ENCODE measurements at places on chromosomes 4 and X.

DNA sequence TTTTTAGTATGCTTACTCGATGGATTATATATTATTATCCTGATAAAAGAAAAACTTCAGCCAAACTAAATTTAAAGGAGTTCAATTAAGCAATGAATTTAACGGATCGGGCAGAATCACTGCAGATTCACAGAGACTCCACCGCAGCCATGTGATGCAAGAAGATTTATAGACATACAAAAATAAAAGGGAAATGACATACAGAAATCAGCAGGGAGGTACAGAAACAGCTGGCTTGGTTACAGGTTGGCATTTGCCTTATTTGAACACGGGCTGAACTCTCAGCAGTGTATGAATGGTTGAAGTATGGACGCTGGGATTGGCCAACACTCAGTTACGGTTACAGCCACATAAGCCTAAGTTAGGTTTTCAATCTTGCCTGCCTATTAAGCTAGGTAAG lies 35.4 kb upstream of the DHRSX start:
- no peak for DNase-seq

DNA sequence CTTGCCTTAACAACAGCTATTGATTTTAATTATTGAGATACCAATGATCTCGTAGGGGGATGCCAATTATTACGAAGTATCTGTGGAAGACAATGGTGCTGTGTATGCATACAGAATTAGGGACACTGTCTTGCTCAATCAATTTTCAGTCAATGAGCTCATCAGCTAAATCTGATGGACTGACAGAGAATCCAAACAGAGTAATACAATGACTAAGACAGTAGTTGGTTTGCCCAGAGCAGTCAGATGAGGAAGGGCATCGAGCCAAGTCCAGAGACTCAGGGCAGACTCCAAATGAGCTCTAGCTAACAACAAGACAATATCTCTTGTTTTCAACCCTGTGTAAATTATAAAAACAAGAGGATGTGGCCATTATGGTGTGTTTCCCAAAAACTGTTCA lies 14.7 kb upstream of the GSX2 start:
- no peak for DNase-seq

DNA sequence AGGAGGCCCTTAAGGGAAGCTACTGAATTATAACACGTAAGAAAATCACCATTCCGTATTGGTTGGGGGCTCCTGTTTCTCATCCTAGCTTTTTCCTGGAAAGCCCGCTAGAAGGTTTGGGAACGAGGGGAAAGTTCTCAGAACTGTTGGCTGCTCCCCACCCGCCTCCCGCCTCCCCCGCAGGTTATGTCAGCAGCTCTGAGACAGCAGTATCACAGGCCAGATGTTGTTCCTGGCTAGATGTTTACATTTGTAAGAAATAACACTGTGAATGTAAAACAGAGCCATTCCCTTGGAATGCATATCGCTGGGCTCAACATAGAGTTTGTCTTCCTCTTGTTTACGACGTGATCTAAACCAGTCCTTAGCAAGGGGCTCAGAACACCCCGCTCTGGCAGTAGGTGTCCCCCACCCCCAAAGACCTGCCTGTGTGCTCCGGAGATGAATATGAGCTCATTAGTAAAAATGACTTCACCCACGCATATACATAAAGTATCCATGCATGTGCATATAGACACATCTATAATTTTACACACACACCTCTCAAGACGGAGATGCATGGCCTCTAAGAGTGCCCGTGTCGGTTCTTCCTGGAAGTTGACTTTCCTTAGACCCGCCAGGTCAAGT lies 6.9 kb upstream of the MSANTD1 start:
- no peak for DNase-seq

GRCh38 chrX:132775263-132775823 lies 183.1 kb downstream of the HS6ST2 start:
- DNase-seq, result no peak

- DNase-seq, result no peak
Measured at GRCh38 chrX:101450961-101451360, 34.3 kb upstream of the ARMCX4 start.

DNA sequence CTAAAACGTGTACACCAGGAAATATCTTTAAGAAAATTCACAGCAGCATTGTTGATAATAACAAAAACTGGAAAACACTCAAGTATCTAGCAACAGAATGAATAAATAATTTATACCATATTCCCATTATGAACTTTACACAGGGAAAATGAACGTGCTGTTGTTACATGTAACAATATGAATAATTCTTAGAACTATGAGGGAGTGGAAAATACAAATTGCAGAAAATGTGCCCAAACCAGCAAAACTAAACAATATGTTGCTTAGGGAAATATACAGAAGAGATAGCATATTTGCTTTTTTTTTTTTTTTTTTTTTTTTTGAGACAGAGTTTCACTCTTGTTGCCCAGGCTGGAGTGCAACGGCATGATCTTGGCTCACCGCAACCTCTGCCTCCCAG lies 14.8 kb upstream of the FAT1 start:
- DNase-seq, result no peak

GRCh38 chr4:58261526-58261925 lies 1151.3 kb upstream of the IGFBP7 start:
- no peak for DNase-seq

- DNase-seq, result no peak
Measured at GRCh38 chr4:152503653-152504290, 32.1 kb downstream of the FBXW7 start.

- DNase-seq, result peak; percentile 6
Measured at GRCh38 chr4:89836897-89837384, at the start of gene SNCA. Gene SNCA (minus strand): TSS chr4:89837161. CDS start chr4:89835667, 1,494 bp downstream.

GRCh38 chrX:140149761-140150160 lies 184.4 kb upstream of the CXorf66 start:
- DNase-seq, result no peak

- no peak for DNase-seq
Measured at GRCh38 chr4:173403051-173403450, 4.1 kb upstream of the SCRG1 start.

DNA sequence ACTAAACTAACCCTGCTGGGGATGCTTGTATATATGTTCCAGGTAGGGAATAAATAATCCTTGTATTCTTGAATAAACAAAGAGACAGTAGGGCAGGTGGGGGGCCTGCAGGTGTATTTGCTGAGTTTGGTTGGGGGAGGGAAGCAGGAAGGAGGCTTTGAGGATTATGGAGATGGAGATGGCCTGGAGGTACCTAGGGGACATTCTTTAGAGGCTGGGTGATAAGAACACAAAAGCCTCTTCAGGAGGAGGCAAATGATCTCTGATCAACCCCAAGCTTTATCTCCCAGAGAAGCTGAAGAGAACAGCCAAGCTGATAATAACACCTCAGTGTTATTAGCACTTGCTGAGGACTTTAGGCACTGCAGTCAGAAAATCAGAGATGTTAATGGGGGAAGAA lies 187.7 kb downstream of the MGST2 start:
- no peak for DNase-seq

GRCh38 chrX:10507876-10508275 lies 112.5 kb downstream of the MID1 start:
- DNase-seq, result no peak

DNA sequence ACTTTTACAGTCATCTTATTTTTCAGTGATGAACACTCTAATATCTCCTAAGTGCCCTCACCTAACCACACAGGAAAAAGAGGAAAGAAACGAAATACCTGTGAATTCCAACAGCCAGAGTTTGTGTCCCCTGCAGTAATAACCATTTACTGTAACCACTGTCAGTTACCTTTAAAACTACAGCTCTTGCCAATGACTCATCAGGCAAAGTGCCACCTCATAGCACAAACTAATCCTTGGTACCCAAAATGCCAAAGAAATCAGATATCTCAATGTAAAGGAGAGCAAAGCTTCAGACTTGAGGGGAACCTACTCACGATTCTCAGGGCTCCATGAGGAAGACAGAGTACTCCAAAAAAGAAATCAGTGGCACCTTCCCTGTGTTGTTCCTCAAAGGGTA lies 146.5 kb downstream of the NDST3 start:
- DNase-seq, result no peak

GRCh38 chrX:131405497-131405896 lies 116.4 kb upstream of the IGSF1 start:
- DNase-seq, result no peak

DNA sequence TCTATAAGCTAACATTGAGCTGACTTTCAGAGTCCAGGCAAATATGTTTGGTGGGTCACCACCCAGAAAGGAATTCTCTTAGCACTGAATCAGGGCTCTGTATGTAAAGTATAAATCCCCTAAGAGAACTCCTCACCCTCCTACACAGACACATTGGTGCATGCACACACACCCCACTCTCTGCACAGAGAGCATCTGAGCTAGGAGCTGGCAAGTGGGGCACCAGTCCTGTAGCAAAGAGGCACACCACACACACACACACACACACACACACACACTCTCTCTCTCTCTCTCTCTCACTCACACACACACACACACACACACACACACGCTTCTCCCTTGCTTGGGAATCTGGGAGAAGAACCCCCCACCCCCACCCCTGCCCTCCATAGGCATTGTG lies 3.2 kb downstream of the SLITRK2 start:
- DNase-seq, result no peak

- no peak for DNase-seq
Measured at GRCh38 chrX:129025376-129025775, 497.9 kb downstream of the SMARCA1 start.

GRCh38 chr4:83339573-83339972 lies 4.9 kb upstream of the HPSE start:
- no peak for DNase-seq

DNA sequence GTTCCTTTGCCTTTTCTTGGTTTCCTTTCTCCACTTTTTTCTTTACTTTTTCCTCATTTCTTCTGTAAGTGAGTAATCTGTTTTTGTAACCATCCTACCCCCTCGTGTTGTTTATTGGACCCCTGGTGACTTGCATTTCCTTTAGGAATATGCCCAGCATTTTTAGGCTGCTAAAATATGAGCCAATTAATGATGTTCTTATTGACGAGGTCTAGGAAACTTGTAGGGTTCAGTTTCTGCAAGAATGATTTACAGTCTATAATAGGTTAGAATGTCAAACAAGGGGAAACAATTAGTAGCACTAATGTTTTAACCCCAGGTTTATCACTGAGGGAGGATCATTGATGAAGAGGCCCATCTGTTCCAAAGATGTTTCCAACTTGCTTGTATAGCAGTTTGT lies 79.0 kb downstream of the CPE start:
- no peak for DNase-seq

DNA sequence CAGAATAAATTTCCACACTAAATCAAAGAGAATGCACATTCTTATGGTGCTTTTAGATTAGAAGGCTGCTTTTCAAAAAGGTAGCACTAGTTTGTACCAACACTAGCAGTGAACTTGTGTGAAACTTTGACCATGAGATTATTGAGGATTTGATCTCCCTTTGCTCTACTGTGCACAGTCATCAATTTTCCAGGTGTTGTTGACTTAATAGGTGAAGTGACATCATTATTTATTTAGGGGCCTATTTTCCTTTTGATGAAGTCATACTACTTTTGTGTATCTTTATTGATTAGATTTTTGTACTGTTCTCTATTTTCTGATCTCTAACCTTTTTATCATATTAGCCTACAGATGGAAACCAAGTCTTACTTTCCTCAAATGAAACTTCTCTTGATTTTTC lies 507.9 kb upstream of the LCORL start:
- no peak for DNase-seq

DNA sequence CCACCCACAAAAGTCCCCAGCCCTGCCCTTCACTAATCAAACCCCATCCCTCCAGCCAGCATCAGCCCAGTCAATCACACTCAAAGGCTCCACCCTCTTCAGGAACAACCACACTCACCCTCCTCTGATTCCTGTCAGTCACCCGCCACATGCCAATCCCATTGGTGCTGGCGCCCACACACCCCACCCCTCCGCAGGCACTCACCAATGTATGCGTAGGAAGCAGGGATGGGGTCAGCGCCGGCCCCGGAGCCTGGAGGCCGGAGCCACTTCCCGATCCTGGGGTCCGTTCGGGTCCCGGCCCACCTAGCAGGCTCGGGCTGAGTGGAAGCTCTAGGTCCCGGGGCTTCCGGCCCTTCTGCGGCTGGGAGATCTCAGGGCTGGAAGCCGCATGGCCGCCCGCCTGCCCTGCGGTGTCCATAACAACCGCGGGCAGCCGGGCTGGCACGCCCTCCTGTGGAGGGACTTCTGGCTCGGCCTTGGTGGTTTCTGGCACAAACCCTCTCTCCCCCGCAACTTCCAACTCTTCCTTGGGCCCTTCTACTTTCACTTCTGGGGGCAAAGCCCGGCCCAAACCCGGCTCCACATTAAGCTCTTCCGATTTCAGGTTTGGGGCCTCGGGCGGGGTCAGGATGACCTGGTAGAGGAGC lies 7.9 kb upstream of the CFP start:
- peak; percentile 42 for DNase-seq

DNA sequence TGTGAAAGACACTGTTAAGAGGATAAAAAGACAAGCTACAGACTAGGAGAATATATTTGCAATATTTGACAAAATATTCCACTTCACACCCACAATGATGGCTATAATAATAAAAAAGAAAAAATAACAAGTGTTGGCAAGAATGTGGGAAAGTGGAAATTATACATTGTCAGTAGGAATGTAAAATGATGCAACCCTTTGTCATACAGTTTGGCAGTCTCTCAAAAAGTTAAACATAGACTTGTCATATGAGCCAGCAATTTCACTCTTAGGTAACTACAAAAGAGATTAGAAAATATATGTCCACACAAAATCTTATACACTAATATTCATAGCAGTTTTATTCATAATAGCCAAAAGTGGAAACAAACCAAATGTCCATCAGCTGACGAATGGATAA lies 5.2 kb upstream of the RADX start:
- no peak for DNase-seq

GRCh38 chr4:176575141-176575730 lies 217.5 kb downstream of the VEGFC start:
- no peak for DNase-seq

- DNase-seq, result no peak
Measured at GRCh38 chr4:174581901-174582300, 59.6 kb upstream of the HPGD start.

- DNase-seq, result no peak
Measured at GRCh38 chrX:113412106-113412505, 571.5 kb upstream of the AMOT start.

GRCh38 chrX:17597836-17598439 lies 139.4 kb upstream of the SCML1 start:
- DNase-seq, result no peak

GRCh38 chr4:53618321-53618720 lies 27.0 kb upstream of the LNX1 start:
- no peak for DNase-seq

- no peak for DNase-seq
Measured at GRCh38 chr4:36333303-36333877, 52.0 kb downstream of the DTHD1 start.

GRCh38 chr4:38332699-38333098 lies 331.3 kb upstream of the KLF3 start:
- DNase-seq, result no peak

DNA sequence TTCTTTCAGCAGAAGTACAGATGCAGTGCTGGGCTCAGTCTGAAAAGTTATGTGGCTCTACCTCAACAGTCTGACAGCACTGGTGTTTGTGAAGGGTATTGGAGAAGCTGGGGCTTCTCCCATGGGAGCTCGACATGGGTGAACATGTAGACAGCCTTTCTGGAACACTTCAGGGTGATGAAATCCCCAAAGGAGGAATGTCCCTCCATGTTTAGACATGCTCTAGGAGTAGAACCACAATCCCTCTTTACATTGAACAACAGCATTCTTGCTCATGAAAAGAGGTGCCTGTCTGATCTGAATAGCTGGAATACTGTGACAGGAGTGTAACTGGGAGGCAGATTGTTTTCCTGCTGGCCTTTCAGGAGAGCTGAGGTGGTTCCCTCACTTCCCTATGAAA lies 53.8 kb upstream of the NAP1L2 start:
- DNase-seq, result no peak

GRCh38 chr4:23861897-23862296 lies 27.9 kb downstream of the PPARGC1A start:
- DNase-seq, result no peak
